Myocyte (in vitro differentiated cells): ENCODE measurements at places on chromosomes 12 and 14.
A peak's percentile ranks its signal among the peaks of the same experiment; 100 is the strongest.

DNA sequence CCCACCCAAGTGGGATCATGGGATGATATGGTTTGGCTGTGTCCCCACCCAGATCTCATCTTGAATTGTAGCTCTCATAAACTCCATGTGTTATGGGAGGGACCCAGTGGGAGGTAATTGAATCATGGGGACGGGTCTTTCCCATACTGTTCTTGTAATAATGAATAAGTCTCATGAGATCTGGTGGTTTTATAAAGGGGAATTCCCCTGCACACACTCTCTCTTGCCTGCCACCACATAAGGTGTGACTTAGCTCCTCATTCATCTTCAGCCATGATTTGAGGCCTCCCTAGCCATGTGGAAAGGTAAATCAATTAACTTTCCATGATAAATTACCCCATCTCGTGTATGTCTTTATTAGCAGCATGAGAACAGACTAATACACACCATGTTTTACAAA lies 109.2 kb downstream of the IGF1 start:
- no peak for DNase-seq

DNA sequence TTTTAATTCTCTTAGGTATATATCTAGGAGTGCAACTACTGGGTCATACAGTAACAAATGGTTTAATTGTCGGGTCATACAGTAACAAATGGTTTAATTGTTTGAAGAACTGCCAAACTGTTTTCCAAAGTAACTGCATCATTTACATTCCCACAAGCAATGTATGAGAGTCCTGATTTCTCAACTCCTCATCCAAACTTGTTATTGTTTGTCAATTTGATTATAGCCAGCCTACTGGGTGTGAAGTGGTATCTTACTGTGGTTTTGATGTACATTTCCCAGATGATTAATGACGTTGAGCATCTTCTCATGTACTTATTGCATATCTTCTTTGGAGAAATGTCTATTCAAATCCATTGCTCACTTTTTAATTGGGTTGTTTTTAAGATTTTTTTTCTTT lies 67.6 kb upstream of the CFL2 start:
- DNase-seq: no peak

GRCh38 chr12:128726886-128727285 lies 96.9 kb downstream of the SLC15A4 start:
- no peak for DNase-seq

DNA sequence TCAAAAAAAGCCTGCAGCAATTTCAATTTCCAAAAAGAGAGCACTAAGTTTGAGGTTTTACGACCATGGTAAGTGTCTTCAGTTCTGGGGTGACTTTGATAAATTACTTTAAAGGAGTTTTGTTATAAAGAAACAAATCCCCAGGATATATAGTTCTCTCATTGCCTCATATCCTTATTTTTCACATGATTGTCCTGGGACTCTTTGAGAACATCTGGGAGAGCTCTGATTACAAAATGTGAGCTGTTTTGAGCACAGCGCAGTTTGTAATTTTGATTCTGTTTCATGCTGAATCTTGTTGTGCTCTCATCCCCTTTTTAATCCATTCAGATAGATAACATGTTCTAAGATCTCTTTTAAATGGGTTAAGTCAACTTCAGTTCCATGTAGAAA lies 67.7 kb upstream of the DCN start:
- peak; percentile 48 for DNase-seq

DNA sequence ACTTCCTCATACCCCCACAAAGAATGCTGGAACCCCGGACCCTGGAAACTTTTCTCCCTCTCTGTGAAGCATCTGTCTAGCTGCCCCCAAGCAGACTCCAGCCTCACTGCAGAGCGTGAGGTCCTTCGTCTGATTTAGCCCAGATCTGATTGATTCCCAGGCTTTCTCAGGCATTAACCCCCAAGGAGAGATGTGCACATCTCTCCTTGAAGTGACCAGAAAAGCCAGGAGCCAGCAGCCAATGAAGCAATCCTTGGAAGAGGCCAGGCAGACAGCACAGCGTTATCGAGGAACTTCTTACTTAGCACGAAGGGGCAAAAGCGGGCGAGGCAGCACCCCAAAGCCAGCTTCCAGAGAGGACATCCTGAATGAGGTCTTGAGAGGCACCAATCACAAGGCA lies 100.7 kb downstream of the ZFP36L1 start:
- no peak for DNase-seq

DNA sequence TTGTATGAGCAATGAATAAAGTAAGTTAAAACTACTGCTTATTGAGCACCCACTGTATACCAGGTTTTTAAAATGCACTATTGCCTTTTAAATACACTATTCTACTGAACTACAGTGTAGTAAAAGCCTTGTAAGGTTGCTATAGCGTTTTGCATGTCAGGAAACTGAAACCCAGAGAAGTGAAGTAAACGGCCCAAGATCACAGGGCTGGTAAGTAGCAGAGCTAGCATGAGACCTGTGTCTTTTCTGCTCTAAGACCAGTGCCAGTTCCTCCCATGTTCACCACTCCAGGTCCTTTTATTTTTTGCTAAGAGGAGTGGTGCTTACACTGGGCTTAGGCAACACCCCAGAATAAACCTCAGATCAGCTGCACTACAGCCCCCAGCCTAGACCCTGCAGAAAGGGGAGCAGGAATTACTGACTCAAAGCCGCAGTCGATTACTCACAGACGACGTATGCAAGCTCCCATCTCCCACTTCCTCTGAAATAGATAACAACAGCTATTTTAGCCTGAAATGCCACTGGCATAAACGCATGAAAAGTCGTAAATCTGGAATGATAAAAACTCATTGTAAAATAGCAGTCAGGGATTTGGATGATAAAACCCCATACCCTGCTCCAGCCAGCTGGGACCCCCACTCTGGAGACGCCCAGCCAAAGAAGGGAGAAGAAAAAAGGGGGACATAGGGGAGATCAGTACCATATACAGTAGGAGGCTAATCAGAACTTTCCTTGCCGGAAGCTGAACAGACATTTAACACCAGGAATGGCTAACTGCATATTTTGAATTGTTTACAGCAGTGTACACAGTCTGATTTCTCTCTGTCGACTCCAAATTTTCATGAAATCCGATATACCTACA lies 108.3 kb downstream of the NUAK1 start:
- DNase-seq: peak; percentile 90

GRCh38 chr12:108119126-108119973 lies 9.7 kb upstream of the WSCD2 start:
- DNase-seq: no peak

- DNase-seq: no peak
These were observed 256.6 kb downstream of the NAV3 start for GRCh38 chr12:78087363-78087675.

DNA sequence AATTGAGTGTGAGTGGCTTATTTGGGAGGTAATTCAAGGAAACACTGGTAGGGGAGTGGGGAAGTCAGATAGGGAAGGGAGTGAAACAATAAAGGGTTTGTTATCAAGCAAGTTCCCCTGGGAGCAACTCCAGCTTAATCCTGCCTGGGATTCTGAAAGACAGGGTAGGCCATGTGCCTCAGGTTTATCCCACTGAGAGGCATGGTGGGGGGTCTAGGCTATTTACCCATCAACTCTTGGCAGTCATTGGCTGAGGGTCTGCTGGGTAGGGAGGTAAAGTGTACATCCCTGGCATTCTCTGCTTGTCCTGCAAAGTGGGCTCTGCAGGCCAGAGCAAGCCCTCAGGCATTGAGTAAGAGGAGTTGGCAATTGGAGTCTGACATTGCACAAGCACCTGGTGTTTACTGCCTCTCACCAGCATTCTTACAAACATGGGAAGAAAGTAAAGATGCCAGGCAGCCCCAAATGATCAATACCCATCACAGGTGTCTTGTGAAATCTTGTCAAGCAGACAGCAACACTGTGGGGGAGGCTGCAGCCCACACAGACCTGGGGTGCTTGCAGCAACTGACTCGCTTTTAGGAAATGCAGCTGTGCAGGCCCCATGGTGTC lies 169.3 kb downstream of the KTN1 start:
- DNase-seq: no peak

DNA sequence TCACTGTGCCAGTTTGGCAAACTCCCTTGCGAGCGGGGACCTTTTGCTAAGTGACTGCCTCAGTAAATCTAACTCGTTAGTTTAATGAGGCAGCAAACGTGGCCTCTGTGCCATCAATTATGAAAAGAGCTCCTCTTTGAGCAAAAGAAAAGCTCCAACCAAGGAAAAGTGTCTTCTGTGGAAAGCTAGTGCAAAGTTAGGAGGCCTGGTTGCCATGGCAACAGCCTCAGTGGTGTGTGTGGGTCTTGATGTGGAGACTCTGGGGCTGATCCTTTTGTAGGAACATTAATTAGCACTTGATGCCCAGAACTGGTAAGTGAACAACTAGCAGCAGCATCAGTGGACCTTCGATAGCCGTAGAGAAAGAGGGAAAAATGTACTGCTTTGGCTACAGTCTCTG lies 145.7 kb downstream of the CHST11 start:
- no peak for DNase-seq
